ENCODE measurements at places on chromosomes 12 and 14.

GRCh38 chr14:40113671-40114070, 681.4 kb upstream of the FBXO33 start:
- no peak for DNase-seq

DNA sequence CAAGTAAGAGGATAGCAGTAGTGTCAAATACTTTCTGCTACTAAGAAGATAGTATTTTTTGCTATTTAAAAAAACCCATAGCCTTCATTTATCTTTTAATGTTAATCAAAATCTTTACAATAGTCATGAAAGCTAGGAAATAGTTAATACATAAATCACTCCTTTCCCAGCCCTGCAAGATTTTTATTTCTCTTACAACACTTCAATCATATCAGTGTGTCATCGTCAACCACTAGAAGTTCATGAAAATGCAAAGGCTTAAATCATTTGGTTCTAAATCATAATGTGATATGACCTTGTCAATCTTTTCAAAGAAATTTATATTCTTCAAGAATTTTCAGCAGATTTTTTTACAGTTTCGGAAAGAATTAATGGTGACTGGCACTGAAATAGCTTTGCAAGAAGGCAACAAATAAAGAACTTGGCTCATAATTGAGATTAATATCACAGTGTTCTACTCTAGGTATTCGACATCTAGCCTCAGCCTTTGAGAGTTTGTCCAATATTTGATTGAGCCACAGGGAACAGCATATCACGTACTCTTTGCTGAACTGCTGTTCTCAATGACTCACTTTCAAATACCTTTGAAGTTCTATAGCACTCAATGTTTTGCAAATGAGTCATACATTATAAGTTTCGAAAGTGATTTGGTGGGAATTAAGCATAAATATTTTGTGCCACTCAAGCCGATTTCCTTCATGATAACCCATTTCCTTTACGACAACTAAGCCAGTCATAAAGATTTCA, 384.0 kb upstream of the FOXG1 start:
- no peak for DNase-seq

- no peak for DNase-seq
Observed at GRCh38 chr12:65699251-65699650, 125.0 kb upstream of the HMGA2 start.

GRCh38 chr12:89880690-89881350, 172.2 kb upstream of the ATP2B1 start:
- DNase-seq = peak; percentile 85

DNA sequence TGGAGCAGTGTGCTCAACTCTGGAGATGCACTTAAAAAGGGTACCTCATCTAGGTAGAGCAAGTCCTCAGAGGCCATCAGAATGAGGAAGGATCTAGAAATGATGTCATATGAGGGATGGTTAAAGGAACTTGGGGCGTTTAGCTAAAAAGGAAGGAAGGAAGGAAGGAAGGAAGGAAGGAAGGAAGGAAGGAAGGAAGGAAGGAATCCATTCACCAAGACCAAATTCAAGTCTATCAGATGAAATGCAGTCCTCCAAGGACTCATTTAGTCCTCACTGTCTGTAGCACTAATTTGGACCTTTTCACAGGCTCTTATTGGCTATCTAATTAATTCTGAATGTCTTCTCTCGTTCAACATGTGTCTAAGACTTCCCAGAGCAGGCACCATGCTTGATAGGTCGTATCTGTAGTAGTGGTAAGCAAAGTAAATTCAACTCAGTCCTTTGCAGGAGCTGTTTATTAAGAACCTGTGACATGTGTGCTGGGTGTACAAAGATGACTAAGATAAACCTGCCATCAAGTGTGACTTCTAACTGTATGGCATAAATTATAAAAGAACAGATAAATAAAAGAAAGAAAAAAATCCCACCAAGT, 63.5 kb downstream of the LLPH start:
- no peak for DNase-seq

GRCh38 chr12:71029302-71029701, 108.8 kb upstream of the PTPRR start:
- DNase-seq = no peak

GRCh38 chr12:58925111-58925611, 4.9 kb upstream of the LRIG3 start:
- no peak for DNase-seq

GRCh38 chr14:49641697-49642129, 6.7 kb upstream of the DNAAF2 start:
- no peak for DNase-seq

GRCh38 chr14:93249128-93249831, 42.2 kb downstream of the UBR7 start:
- no peak for DNase-seq

DNA sequence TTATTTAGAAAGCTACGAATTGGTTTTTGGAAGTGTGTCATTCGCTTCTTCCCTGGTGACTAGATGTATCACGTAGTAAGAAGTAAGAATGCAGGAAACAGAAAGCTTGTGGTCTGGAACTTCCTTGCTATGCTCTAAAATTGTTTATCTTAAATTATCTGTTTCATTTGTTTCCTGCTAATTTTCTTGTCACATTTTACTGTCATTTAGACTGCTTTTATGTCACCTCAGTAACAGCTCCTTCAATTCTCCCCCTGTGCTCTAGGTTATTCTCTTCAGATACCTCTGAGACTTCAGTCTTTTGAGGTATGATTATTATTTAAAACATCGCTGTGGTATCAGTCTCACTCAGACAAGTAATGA, 699 bp upstream of the CD69 start:
- peak; percentile 88 for DNase-seq

DNA sequence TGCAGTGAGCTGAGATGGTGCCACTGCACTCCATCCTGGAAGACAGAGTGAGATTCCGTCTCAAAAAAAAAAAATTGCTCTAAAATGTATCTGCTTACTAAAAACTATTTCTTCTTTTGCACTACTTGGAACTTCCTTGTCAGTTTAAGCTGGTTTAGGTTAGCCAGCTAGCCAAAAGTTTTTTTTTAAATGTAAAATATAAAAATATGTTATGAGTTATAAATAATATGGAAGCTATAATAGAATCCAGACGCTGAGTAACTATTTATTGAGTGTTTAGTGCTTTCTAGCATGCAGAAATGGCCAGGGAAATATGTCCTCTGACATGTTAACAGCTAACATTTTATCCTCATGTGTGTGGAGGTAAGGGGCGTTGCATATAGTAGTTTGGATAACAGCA, 85.6 kb downstream of the PLEKHA5 start:
- DNase-seq = no peak

Data from CD4-positive, alpha-beta T cell treated with Interleukin-17A for 1 hour (primary cell).